ENCODE measurements at places on chromosomes 5 and 9. TPM values are rescaled to one million over a fixed set of nuclear protein-coding genes. Genes with fewer than 3 reads are reported as not detected.

DNA sequence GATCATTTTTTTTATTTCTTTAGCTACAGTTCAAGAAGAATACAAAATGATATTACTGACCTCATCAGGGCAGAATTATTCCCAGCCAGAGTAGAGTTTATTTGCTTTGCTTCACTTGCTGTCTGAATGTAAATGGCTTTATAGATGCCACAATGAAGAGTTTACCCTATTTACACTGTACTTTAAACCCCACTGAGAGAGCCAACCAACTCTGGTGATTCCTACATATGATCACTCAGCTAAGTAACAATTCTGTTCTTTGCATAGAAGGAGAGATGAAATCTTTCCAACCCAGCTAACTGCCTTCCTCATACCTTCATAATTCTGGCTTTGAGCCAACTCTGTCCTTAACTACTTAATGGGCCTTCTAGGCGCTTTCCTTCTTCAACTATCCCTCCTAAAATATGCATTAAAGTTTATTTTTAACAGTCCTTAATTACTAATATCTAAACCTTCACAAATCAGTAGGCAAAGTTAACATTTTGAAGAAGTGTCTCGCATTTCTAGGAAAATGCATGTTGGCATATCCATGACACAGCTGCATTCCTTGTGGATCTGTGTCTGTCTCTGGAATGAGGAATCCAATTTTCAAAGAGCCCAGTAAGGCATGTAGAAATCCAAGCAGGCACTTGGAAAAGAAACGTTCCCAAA is 284.8 kb upstream of the GRAMD2B start:
- no peak for DNase-seq

DNA sequence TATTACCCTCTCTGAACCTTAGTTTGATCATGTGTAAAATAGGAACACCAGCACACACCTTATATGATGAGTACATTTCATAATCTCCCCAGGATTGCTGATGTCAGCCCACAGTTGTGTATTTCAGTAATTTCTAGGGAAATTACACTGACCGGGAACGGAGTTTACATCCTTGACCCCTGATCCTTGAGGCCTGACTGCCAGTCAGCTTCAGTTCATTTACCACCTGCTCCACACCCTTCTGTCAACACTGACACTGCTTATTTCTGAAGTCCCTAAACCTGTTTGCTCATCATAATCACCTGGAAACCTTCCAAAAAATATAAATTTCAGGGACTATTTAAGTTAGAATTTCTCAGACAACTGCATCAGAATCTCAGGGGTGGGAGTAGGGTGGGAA is 55.3 kb downstream of the ZNF622 start:
- DNase-seq, result no peak

DNA sequence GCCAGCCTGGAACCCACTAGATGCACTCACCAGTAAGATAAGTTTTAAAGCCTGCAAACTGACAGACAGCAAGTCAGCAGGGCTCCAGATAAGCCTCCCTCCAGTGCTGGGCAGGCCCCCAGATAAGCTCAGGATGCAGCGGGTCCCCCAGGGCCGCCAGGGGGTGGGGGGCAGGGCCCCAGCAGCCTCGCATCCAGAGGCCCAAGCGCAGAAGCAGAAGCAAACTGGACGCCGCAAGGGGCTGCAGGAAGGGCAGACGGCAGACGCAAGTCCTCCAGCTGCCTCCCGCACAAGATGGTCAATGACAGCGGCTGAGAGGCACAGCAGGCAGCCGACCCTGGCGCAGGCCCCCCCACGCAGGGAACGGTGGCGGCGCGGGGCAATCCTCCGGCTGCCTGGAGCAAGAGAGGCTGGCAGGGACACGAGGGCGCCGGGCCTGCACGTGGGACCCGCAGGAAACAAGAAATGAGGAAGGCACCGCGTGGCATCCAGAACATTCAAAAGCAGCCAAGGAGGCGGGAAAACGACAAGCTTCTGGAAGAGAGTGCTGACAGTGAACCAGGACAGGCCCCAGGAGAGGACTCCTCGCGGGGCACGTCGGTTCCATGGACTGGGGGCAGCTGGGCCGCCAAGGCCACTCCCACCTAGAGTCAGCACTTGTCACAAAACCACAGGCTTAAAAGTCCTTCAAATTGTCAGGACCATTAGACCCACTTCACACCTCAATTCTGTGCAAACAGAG is 49.8 kb downstream of the ROR2 start:
- no peak for DNase-seq

- peak; percentile 89 for DNase-seq
Observed at GRCh38 chr9:272251-273213, 57.9 kb downstream of the DOCK8 start.

GRCh38 chr5:172929371-172929838 is 29.8 kb upstream of the RPL26L1 start:
- no peak for DNase-seq

DNA sequence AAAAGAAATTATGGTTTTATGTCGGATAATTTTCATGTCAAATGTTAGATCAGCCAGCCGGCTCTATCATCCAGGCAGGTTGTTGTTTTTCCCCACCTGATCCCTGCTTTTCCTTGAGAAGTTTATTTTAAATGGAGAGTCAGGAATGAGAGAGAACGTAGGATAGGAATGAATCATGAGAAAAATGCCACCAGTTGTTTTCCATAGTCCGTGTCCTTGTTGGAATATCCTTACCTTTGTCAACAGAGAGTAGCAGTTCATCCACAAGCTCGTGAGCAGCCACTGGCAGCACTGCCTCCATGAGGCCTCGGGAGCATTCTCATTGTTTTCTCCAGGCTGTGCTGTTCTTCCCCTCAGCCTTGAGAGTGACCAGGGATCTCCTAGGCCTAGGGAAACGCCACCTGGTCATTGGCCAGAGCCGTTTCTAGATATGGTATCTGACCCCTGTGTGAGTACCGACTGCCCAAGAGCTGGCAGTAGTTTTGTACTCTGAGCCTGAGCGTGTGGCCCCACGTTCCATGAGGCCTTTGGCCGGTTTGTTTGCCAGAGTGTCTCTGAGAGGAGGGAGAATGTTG is 293.3 kb downstream of the FANCC start:
- DNase-seq, result no peak

DNA sequence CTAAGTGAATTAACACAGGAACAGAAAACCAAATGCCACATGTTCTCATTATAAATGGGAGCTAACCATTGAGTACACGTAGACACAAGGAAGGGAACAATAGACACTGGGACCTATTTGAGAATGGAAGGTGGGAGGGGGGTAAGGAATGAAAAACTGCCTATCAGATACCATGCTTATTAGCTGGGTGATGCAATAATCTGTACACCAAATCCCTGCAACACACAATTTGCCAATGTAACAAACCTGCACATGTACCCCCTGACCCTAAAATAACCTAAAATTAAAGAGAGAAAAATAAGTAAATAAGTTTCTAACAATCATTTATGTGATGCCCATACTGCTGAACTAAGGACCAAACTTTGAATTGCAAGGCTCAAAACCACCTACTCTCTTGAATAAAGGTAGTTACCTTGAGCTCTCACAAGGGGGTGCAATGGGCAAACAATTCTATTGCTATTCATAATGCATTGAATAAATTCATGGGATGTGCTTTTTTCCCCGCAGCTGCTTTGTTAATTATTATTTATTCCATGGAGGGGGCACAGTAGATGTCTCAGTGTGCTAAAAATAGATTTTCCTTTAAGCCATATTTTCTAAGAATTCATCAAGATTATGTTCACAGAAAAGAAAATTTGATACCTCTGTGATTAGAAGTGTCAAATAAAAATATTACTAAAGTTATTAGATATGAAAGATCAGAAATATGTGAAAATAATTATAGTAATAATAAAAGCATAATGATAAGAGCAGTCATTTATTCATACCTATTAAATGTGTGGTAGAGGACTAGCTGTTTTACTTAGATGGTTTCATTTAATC is 76.2 kb upstream of the PTPN3 start:
- peak; percentile 18 for DNase-seq

GRCh38 chr5:6302075-6302474 is 76.3 kb downstream of the MED10 start:
- DNase-seq, result no peak

DNA sequence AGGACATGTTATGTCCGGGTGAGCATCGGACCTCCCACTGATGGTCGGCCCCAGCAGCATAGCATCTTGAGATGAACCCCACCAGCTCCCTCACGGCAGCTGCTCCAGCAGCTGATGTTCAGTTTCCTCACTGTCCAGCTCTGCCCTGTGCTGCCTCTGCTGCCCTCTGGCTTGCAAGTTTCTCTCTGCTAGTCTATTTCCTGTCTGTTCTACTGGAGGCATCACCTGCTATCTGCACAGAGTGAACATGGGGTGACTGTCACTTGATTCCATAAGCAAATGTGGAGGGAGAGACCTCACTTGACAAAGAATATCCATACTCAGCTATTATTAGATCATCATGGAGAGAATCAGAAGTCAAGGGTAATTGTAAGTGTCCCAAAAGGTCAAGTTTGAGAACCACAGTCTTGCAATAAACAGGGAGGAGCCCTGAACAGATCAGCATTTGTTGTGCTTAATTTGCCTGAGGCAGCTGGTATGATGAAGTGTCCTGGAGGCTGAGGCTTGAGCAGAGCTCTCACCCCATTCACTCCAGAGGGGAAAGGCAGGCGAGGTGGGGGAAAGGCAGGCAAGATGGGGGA is 702.8 kb downstream of the SEMA5A start:
- no peak for DNase-seq

DNA sequence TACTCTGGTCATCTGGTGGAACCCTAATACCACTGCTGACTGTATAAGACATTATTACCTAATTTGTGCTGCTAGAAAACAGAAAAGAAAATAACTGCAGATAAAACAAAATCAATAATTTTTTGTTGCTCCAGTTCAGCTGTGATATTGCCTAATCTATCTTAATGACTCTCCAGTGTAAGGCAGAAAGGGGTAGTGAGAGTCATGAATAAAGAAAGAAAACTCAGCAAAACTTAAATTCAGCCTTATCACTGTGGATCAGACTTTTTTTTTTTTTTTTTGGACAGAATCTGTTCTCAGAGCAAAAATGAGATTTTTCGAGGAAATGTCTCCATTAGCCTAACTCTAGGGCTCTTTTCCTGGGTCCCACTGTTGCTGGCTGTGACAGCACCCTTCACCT is 1.1 kb upstream of the DOCK2 start:
- no peak for DNase-seq

- DNase-seq, result no peak
Observed at GRCh38 chr9:129923589-129923988, 88.3 kb downstream of the USP20 start.

- DNase-seq, result no peak
Observed at GRCh38 chr9:90774682-90775081, 26.9 kb upstream of the SYK start.

DNA sequence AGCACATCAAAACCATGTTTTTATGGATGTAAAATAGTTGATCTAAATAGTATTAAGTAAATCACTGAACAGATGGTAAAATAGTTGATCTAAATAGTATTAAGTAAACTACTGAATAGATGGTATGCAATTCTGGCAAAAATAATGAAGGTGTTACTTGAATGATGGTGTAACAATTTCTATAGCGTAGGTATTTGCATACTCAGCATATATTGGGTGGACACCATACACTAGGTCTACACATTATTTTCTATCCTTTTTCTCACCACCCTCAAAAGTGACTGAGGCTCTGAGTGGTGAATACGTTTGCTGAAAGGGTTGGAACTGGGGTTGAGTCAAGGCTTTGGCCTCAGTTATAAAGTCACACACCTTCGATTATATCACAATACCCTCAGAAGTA is 81.3 kb downstream of the ATP10B start:
- DNase-seq, result no peak

GRCh38 chr9:109843641-109844040 is 63.6 kb downstream of the PALM2AKAP2 start:
- DNase-seq, result no peak

TMEM267 gene
- total RNA-seq, result 11.5 TPM

TAF11L10 gene
- total RNA-seq, result not detected

CD72 gene
- total RNA-seq, result 7.9 TPM

KIF27 gene
- 2.9 TPM for total RNA-seq

MAT2B gene
- 88.9 TPM for total RNA-seq

TRAF1 gene
- 167 TPM for total RNA-seq

SPAG8 gene
- 0.99 TPM for total RNA-seq

All from CD4-positive, CD25-positive, alpha-beta regulatory T cell (primary cell).